ENCODE measurements at places on chromosomes 7 and 10. TPM values are rescaled to one million over a fixed set of nuclear protein-coding genes. Genes with fewer than 3 reads are reported as not detected.

CYP26C1 gene
- 0.02 TPM for total RNA-seq

DENND2A gene
- total RNA-seq, result 5.8 TPM

MYL7 gene
- total RNA-seq, result not detected

ASB4 gene
- total RNA-seq, result not detected

GBF1 gene
- 32.9 TPM for total RNA-seq

MINPP1 gene
- total RNA-seq, result 42.9 TPM

HMX2 gene
- not detected for total RNA-seq

PLAC9 gene
- total RNA-seq, result not detected

ECHDC3 gene
- not detected for total RNA-seq

AMPH gene
- total RNA-seq, result 13.4 TPM

PTN gene
- 11.9 TPM for total RNA-seq

ANAPC16 gene
- total RNA-seq, result 78.1 TPM

MALRD1 gene
- total RNA-seq, result not detected

RALA gene
- total RNA-seq, result 30.2 TPM

FAM221A gene
- 16.6 TPM for total RNA-seq

SUN3 gene
- 7.9 TPM for total RNA-seq

ZNF467 gene
- total RNA-seq, result not detected

NUTM2E gene
- not detected for total RNA-seq

CPSF4 gene
- total RNA-seq, result 39.0 TPM

ADCY1 gene
- total RNA-seq, result 4.4 TPM

FIGNL1 gene
- 3.6 TPM for total RNA-seq

VGF gene
- 1.0 TPM for total RNA-seq

ASB10 gene
- total RNA-seq, result not detected

CNPY1 gene
- total RNA-seq, result not detected
